ENCODE measurements at places on chromosomes 6 and 20.

DNA sequence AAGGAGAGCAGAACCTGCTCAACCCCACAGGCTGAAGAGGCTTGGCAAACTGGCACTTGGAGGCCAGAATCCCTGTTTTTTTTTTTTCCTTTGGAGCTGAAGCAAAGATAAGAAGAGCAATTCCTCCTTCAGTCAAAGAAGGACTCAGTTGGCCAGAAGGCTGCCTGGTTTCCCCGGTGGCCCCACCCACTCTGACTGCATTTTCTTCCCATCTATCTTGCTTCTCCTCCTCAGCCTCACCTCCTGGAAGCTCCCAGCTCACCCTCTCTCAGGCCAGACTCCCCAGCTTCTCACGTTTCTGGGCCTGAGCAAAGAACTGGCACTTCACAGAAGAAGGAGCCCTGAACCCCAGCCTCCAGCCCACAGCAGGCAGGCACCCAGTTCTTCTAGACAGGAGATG is 2.4 kb downstream of the LRFN2 start:
- DNase-seq = no peak

GRCh38 chr20:13158369-13158768 is 62.7 kb upstream of the ISM1 start:
- DNase-seq = no peak

GRCh38 chr20:45340236-45340847 is 7.9 kb downstream of the SDC4 start:
- no peak for DNase-seq

DNA sequence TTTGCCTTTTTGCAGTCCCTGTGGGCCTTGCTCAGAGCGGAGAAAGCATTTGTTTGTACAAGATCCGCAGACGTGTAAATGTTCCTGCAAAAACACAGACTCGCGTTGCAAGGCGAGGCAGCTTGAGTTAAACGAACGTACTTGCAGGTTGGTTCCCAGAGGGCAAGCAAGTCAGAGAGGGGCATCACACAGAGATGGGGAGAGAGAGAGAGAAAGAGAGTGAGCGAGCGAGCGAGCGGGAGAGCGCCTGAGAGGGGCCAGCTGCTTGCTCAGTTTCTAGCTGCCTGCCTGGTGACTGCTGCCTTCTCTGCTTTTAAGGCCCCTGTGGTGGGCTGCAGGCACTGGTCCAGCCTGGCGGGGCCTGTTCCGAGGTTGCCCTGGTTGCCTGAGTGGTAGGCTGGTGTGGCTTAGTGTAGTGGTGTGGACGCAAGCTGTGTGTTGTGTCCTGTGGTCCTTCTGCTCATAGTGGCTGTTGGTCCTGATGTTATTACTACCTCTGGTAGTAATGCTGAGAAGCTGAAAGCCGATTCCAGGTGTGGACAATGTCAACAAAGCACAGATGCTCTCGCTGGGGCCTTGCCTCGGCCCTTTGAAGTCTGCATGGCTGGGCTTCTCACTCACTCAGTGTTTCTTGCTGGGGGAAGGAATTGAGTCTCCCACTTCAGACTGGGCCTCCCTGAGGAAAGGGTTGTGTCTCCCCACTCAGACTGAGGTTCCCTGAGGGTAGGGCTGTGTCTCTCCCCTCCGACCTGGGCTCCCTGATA is 12.1 kb downstream of the VEGFA start:
- DNase-seq = peak; percentile 49

DNA sequence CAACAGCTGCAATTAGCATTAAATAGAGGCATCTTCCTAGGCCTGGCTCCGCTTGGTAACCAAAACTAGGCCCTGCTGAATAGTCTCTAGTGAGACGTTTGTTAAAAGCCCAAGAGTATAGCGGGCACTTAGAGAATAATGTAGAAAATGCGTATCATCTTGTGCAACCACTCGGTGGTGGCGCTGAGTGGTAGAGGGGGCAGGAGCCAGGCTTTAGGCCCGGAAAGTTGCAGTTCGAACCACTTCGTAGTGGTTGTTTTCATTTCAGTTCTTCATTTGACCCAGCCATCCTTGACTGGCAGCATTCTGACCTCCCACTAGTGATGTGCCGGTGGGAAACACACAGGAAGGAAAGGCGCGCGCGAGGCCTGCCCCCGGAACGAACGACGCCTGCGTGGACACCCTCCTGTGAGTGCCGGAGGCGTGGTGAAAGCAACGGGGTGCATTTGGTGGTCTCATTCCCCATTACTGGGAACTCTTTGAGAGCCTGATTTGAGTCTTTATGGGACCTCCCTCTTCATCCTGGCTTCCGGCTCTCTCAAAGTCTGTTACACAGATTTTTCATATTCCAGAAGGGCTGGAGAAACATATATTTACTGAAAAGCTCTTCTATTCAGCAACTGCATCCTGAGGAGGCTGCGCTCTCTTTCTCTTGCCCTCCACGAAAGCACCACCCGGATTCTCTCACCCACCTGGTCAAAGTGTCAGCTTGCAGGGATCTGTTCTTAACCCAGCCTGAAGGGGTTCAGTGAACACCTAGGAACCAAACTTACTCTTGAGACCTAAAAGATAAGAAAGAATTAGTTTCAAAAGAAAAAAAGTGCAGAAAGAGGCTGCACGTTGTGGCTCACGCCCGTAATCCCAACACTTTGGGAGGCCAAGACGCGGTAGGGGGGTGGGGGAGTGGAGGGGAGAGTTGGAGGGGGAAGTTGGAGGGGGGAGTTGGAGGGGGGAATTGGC is 18.2 kb downstream of the GPX5 start:
- DNase-seq = peak; percentile 71

GRCh38 chr6:139833592-139833991 is 459.1 kb upstream of the CITED2 start:
- DNase-seq = no peak

DNA sequence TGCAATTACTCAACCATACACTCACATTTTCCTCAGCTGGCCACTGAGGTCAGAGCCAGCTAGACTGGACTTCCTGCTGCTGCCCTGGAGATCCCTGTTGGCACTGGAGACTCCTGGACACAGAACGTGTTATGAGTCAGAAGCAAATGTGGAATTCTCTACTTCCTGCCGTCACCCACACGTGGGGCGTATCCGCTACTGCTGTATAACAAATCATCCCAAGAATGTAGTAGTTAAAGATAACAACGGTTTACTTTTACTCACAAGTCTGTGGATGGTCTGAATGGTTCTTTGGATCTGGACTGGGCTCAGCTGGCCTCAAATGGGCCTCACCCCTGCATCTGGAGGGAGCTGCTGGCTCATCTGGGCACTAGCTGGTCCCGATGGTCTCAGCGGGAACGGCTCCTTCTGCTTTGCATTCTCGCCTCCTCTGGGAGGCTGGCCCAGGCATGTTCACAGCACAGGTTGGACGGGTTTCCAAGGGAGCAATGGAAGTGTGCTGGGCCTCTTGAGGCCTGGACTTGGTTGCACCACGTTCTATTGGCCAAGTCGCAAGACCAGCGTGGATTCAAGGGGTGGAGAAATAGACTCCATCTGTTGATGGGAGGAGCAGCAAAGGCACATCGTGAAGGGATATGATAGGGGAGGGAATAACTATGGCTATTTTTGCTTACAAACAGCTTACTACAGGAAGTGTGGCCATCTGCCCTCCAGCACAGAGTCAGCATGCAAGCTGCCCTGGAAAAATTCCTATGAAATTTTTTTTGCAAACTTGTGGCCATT is 118.5 kb downstream of the SNX5 start:
- DNase-seq = no peak

GRCh38 chr6:70973604-70974003 is 16.7 kb upstream of the B3GAT2 start:
- no peak for DNase-seq

DNA sequence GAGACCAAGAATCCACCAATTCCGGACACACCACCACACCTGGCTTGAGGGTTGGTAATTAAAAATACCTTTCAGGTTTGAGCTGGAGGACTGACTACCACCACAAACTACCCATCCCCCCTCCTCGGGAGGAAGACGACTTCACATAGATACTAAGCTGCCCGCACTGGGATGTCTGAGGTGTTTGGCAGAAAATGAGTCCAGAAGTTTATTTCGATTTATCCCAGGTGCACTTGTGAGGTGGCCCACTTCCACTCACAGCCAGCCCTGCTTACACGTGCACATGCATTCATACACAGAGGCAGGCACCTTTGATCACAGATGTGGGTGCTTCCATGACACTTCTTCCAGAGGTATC is 187.1 kb downstream of the ID4 start:
- no peak for DNase-seq

DNA sequence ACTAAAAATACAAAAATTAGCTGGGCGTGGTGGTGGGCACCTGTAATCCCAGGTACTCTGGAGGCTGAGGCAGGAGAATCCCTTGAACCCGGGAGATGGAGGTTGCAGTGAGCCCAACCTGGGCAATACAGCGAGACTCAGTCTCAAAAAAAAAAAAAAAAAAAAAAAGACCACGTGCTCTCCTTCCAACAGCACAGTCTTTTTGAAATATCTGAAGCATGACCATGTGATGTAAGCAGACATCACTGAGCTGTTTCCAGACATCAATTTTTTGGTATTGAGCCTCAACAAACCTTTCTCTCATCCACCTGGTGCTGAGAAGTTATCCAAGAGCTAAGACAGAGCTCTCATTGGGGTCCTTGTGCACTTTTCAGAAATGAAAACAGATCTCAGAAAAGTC is 249.2 kb downstream of the FOXA2 start:
- DNase-seq = no peak

DNA sequence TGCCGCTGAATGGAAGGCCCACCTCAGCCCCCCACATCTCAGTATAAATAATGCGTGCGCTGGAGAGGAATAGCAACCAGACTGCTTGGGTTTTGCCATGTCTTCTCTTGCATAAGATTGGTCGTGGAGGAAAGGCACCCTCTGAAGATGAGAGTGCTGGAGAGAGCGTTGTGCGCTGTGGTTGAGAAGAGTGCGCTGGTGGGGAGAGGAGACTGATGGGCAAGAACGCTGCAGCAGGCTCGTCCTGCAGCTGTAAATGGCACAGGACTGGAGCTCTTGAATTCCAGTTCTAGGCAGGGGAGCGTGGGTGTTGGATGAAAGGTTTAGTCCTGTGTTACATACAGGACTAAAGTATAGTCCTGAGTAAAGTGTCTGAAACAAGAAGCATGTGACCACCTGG is 51.5 kb downstream of the RPRD1B start:
- DNase-seq = no peak

DNA sequence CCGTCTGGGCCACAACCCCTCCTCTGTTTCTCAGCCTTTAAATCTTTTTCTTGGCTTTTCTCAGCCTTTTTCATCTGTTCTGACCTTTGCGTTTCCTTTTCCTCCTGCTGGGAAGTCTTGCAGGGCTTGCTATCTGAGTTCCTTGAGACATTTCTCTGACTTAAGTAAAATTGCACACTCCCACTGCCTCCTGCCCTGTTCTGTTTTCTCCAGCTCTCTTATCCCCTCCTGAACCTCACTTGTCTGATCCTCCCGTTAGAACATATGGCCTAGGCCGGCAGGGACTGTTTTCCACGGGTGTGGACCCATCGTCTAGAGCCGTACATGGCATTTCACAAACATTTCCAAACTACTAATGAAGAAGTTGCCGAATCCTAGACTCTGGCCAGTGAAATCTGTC is 63.0 kb downstream of the ARID1B start:
- no peak for DNase-seq

- peak; percentile 47 for DNase-seq
These were observed 36.4 kb downstream of the PSMG4 start for GRCh38 chr6:3294921-3295871.

- DNase-seq = no peak
These were observed 48.0 kb upstream of the GTSF1L start for GRCh38 chr20:43774754-43775153.

- DNase-seq = no peak
These were observed 602 bp upstream of the HLA-DPB1 start for GRCh38 chr6:33075208-33075567.

- DNase-seq = no peak
These were observed 209.8 kb upstream of the PROKR2 start for GRCh38 chr20:5526516-5526915.

Measured in brain (organoid and tissue), 16 donors.